ENCODE measurements at places on chromosomes 3 and 15.

DNA sequence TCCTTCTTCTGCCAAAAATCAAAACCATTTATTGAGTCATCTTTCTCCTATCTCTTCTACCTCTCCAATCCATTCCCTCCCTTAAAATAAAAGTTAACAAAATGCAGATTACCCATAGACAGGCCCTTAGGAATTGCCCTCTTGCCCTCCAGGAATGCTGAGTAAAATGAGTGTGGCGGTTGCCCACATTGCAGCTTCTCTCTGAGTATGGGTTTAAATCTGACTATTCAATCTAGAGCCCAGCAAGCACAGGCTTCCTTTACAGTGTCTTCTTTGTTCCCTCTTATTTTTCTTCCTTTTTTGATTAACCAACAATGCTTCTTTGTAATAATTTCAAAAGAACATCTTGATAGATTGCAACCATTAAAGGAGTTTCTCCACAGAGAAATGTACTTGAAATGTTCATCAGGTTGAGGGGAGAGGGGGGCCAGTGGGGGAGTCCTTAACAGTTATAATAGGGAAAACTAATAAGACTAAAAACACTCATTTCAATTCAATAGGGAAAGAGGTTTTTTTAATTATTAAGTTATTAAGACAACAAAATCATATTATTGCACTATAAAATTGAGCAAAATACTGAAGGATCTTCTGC, 135.3 kb upstream of the LMCD1 start:
- DNase-seq, result no peak

DNA sequence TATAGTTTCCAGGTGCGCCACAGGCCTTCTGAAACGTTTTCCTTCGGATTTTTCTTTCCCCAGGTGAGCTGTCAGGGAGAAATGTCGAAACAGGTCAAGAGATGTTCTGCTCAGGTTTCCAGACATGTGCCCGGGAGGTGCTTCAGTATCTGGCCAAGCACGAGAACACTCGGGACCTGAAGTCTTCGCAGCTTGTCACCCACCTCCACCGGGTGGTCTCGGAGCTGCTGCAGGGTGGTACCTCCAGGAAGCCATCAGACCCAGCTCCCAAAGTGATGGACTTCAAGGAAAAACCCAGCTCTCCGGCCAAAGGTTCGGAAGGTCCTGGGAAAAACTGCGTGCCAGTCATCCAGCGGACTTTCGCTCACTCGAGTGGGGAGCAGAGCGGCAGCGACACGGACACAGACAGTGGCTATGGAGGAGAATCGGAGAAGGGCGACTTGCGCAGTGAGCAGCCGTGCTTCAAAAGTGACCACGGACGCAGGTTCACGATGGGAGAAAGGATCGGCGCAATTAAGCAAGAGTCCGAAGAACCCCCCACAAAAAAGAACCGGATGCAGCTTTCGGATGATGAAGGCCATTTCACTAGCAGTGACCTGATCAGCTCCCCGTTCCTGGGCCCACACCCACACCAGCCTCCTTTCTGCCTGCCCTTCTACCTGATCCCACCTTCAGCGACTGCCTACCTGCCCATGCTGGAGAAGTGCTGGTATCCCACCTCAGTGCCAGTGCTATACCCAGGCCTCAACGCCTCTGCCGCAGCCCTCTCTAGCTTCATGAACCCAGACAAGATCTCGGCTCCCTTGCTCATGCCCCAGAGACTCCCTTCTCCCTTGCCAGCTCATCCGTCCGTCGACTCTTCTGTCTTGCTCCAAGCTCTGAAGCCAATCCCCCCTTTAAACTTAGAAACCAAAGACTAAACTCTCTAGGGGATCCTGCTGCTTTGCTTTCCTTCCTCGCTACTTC, 3.8 kb downstream of the BHLHE40 start:
- DNase-seq, result no peak

GRCh38 chr3:64620020-64620419, 67.8 kb downstream of the ADAMTS9 start:
- no peak for DNase-seq

GRCh38 chr3:52844290-52844975, 9.6 kb upstream of the MUSTN1 start:
- DNase-seq, result no peak

DNA sequence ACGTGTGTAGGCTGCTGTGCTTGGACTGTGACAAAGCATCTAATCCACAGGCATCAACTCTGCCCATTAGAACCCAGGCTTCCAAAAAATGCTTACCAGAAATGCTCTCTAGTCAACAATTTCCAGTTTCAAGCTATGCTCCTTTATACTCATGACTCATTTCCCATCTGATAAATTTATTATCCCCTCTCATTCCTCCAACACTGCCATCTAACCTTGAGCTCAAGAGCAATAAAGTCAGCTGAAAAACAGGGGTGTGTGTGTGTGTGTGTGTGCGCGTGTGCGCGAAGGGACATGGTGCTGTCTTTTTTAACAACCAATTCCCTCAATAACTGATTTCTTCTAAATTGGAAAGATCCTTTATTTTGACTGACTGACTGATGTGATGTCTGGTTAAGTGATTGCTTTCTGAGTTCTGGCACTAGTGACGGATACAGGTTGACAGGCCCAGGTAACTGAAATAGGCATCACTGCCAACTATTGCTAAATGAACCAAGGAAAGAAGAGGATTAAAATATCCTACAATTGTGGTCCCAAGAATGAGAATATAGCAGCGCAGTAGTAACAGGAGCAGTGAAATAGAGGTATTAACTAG, 405.5 kb downstream of the ZNF385D start:
- DNase-seq, result no peak

DNA sequence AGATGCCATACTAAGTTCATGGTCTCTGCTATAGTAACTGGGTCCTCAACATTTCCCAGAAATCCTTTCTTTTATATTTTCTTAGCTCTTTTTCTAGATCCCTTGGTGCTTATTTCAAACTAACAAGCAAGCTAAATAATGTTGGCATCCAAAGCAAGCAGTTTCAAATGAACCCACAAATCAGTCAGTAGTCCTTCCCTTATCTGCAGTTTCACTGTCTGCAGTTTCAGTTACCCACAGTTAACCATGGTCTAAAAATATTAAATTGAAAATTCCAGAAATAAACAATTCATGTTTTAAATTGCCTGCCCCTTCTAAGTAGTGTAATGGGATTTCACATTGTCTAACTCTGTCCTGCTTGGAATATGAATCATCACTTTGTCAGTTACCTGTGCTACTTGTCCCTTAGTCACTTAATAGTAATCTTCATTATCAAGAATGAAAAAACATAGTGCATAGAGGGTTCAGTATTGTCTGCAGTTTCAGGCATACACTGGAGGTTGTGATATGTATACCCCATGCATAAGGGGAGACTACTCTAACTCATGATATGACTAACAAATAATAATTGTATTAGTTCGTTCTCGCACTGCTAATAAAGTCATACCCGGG, 633.7 kb downstream of the MECOM start:
- DNase-seq, result no peak

DNA sequence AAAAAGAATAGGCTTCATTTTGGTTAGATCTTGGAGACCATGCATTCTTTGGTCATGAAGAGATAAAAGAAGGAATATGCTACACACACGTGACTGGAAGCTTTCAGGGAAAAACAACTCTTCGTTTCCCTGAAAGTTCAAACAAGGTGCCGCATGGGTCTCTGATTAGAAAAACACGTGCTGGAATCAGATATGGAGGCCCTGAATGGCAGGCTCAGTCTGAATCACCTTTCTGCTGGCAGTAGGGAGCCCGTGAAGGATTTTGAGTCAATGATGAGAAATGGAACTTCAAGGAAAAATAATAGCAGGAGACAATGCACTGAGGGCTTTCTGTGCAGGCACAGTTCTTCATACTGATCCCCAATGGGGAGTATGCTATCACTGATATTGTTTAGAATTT, 99.8 kb upstream of the LRRN1 start:
- no peak for DNase-seq

GRCh38 chr3:156617781-156618180, 56.6 kb upstream of the TIPARP start:
- DNase-seq, result no peak

- no peak for DNase-seq
These were observed 79.9 kb upstream of the ONECUT1 start for GRCh38 chr15:52870015-52870414.

DNA sequence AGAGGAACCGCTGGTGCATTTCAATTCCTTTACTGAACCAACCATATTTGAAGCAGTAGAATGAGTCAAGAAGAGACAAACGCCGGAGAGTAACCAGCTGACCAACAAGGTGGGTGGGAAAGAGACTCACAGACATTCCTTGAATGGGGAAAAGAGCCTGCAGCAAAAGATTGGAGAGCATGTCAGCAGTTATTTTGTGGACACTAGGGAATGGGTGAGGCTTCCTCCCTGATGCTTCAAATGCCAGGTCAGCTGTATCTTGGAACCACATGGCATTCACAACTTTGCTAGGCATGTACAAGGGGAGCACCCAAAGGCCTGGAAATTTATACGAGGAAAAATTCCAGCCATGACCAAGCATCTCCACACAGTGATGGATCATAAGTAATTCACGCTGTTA, 29.9 kb upstream of the ZKSCAN7 start:
- DNase-seq, result no peak

GRCh38 chr3:44280631-44281030, 38.9 kb downstream of the TOPAZ1 start:
- no peak for DNase-seq

DNA sequence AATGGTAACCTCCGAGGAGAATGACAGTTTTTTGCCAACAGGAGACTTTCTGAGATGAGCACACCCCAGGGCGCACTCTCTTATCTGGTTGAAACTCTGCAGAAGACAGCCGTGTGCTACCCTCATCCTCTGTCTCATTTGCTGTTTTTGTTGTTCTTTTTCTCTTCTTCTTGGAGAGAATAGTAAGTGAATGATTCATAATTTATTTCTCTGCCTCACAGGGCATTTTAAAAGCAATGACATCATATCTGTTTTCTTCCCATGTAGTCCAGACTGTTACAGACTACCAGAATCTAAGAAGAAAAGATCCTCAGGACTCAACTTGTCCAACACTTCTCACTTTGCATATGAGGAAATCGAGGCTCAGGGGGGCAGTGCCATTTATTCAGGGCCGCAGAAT, 771.1 kb upstream of the GRM7 start:
- no peak for DNase-seq

DNA sequence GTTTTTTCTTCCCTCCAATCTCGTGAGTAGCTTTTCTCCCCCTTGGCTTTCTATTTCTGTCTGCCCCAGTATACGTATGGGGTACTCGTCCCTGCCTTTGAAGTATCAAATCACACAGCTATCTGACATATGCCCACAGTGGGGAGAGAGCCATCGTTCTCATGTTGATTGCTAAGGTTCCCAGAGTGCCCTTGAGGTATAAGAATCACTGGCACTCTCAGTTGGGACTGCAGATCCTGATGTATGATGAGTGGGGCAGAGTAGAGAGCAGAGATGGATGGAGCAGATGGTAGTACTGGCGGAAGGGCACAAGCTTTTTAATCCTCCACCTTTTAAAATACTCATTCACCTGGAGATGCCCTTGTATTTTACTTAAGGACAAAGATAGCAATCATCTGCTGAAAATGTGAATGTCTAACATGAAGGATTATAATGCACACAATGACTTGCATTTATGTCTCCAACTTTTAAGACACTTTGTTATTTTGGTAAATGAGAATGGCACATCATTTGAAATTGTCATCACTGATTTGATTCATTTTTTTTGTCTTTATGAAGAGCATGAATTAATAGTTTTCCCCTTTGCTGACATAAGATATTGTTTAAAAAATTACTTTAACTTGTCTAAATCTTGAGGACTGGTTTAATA, 239.6 kb downstream of the NR1D2 start:
- DNase-seq, result no peak
